Head of caudate nucleus (tissue), 42 donors: ENCODE measurements at places on chromosomes 1 and 21.

DNA sequence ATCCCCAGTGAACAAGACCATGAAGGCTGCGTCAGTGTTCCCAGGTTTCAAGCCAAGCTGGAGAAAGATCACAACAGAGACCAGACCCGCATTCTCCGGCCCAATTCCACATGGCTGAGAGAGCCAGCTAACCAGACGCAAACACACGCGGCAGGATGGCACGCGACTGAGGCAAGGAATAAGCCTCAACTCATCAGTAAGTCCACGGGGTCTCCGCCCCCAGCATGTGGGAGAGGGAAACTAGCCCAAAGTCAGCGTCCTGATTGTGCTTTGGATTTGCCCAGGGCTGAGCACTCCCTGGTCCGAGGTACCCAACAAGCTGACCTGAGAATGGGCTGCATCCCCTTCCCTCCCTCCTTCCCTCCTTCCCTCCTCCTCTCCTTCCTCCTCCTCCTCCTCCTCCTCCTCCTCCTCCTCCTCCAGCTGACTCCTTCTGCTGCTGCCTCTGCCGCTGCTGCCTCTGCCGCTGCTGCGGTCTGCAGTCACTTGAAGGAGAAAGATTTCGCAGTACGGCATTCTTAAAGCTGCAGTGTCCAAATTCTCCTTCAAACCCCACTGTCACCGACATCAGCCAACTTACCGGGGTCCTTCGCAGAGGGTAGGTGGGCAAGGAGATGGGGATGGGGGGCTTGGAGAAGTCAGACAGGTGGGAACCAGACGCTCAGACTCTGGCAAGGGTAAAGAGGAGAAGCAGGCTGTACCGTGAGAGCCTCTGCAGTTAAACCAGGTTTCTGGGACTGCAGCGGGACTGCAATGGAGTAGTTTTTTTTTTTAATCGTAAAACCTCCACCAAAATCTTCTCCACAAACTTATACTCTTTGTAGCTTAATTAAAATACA, 33.0 kb upstream of the H6PD start:
- DNase-seq = peak; percentile 52

DNA sequence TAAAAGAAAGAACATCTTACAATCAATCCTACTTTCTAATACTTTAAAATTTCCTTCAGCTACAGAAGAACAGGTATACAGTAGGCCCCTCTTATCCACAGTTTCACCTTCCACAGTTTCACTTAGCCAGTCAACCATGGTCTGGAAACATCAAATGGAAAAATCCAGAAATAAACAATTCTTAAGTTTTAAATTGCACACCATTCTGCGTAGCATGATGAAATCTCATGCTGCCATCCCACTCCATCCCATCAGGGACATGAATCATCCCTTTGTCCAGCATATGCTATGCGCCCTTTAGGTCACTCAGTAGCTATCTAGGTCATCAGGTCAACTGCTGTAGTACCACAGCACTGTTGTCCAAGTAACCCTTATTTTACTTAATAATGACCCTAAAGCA, 67.7 kb downstream of the HSF2BP start:
- DNase-seq = no peak

DNA sequence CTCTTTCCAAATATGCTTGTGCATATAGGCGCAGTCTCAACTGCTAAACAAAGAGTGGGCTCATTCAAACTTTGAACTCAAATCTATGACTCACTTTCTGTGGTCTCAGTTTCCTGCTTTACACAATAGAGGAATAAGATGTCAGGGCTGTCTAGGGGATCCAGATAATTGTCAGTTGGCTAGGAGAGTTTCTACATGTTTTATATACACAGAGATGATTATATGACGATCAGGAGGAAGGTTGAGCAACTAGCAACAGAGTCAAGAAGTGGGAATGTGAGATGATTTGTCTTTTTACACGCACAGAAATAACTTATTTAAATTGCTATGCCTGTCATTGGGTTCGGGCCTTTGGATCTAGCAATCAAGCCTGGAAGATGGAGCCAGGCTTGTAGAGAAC, 299.4 kb upstream of the LYPLAL1 start:
- DNase-seq = no peak

- DNase-seq = peak; percentile 58
Observed at GRCh38 chr21:44300262-44300959, 558 bp downstream of the PFKL start.

GRCh38 chr1:156707417-156708217, 2.2 kb upstream of the CRABP2 start:
- DNase-seq = no peak
